M059J (cell line): ENCODE measurements at places on chromosomes 12 and 14. TPM values are rescaled to one million over a fixed set of nuclear protein-coding genes. Genes with fewer than 3 reads are reported as not detected.
A peak's percentile ranks its signal among the peaks of the same experiment; 100 is the strongest.

The SMCO3 gene
- not detected in 2 replicates for total RNA-seq

The INHBC gene
- total RNA-seq = not detected in 2 replicates

DNA sequence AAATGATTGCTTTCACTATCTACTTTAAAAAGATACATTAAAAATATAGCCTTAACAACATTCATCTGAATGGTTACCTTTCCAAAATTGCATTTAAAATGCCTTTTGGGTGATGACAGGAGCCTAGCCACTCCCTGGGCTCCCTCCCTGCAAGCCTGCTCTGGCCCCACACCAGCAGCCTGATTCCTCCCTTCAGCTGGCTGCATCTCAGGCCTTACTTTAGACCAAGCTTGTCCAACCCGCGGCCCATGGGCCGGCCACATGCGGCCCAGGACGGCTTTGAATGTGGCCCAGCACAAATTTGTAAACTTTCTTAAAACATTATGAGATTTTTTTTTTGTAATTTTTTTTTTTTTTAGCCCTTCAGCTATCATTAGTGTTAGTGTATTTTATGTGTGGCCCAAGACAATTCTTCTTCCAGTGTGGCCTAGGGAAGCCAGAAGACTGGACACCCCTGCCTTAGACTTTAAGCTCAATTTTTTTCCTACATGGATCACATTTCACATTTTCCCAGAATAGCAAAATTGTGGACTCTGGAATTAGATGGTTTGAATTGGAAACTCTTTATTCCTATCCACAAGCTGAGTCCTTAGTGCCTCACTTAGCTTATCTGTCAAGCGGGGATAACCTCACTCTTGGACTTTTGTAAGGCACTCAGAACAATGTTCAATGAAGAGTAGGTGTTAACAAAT is 124.4 kb downstream of the MYRFL start:
- no peak for DNase-seq

DNA sequence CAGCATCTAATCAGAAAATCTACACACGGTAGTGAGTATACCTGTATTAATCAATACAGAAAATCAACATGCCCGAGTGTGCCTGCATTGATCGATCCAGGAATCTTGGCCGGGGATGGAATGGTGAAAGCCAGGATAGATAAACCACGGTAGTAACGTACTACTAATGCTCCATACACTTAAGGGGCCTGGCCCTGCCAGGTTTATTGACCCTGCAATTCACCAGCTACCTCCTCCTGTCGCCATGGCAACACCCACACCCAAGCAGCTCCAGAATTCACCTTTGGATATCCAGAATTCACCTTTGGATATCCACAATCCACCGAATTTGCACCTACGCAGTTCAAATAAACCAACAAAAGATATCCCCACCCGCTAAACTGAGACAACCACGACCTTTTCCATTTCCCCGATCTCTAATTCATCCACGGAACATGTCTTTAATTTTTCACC is 14.8 kb upstream of the CALM1 start:
- peak; percentile 12 for DNase-seq

DNA sequence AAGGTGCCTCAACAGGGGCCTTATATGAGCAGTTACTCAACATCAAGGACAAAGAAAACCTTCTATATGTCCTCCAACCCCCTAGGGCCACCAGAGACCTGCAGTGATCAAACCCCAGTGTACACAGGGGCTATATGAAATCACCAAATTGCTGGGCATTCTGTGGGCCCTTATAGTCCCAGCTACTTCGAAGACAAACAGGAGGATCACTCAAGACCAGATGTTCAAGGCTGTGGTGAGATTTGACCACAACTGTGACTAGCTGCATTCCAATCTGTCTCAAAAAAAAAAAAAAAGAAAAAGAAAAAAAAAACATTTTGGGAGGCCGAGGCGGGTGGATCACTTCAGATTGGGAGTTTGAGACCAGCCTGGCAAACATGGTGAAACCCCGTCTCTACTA is 51.0 kb upstream of the PRB2 start:
- no peak for DNase-seq
